ENCODE measurements at places on chromosomes 16 and 17.

DNA sequence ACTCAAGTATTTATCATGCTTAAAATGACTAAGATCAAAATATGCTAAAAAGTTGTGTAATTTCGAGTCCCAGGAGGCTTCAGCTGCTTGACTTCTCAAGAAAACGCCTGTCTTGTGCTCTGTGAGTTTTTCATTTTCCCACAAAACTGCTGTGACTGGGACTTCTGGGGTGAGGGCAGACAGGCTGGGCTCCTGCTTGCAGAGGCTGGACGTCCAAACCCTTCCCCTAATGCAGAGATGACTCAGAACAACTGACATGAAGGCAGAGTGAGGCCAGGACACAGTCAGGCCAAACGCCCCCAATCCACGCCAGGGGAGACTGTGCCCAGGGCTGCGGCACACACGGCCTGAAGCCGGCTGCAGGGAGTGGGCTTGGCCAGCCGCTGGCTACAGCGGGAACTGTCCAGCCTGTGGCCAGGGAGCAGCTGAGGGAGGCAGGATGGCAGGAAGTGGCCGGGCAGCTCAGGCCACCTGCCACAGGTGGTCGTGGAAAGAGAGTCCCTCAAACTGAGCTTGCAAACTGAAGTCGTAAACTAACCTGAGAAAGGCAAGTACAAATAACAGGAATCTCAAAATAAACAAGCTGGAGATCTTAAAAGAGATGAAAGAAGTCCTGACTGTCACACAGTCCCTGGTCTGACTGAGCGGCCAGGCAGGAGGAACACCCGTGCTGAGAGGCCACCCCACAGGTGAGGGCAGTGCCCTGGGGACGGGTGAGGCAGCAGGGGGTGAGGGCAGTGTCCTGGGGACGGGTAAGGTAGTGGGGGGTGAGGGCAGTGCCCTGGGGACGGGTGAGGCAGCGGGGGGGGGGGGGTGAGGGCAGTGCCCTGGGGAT is 21.3 kb upstream of the HEXD start:
- peak; percentile 97 for DNase-seq

GRCh38 chr17:5446786-5447185 is 7.8 kb upstream of the C1QBP start:
- no peak for DNase-seq

DNA sequence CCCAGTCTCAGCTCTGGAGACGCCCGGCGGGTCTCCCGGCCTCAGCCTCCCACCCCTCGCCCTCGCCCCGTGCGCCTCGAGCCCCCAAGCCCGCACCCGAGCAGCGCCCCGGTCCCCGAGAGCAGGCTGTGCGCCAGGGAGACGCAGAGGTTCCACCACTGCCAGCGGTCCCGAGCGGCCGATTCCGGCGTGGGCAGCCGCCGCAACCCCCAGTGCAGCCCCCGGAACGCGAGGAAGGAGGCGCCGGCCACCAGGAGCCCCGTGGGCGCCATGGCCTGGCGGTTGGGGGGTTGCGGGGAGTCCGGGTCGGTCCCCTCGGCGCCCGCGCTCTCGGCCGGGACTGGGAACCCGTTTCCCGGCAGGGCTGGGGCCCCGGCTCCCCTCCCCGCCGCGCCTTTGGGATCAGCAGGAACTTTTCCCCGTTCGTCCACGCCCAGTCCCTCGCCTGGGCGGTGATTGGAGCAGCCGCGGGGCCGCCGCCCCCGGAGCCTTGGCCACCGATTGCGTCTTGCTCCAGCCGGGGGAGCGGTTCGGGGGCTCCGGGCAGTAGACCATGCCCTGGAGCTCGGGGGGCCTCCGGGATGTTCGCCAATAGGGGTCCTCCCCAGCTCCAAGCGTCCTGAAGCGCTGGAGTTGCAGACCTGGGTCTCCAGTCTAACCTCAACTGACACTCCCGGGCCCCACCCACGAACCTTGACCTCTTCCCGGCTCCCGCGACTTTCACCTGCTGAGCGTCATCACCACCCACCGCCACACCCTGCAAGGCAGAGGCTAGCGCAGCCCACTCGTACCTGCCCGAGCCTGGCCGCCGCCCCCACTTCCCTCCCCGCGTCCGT is at the start of gene TLCD2:
Gene TLCD2 (minus strand): TSS at position 407 of the 836 bp plus-strand sequence. CDS start 135 bp downstream, at position 272.
- no peak for DNase-seq

DNA sequence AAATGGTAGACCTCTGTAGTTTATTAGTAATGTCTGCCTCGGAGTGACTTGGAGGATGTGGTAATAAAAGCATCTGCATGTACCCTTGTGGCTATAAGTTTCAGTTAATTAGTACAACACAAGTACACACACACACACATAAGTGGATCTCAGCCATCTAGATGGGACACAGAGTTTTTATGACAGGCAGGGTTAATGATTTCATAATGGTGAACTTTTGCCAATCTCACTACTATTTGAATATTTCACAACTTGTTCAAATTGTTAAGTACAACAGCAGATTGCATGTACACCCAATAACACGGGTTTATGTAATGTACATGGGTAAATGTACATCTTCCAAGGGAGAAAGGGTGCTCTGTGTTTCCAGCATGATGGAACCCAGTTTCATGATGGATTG is 511.3 kb upstream of the HSBP1 start:
- no peak for DNase-seq

GRCh38 chr17:10036511-10037061 is 131.5 kb upstream of the RCVRN start:
- no peak for DNase-seq

Data from BJ (cell line).